ENCODE measurements at places on chromosomes 5 and 9. TPM values are rescaled to one million over a fixed set of nuclear protein-coding genes. Genes with fewer than 3 reads are reported as not detected.

RACK1 gene
- polyA plus RNA-seq: 404 TPM

IL7R gene
- not detected for polyA plus RNA-seq

SMIM33 gene
- not detected for polyA plus RNA-seq

LCN1 gene
- not detected for polyA plus RNA-seq

ZNF483 gene
- 10.0 TPM for polyA plus RNA-seq

FOXD4L6 gene
- polyA plus RNA-seq: not detected

CTNND2 gene
- polyA plus RNA-seq: 35.0 TPM

FAM81B gene
- 22.3 TPM for polyA plus RNA-seq

SELENOP gene
- 30.3 TPM for polyA plus RNA-seq

EIF4E1B gene
- polyA plus RNA-seq: not detected

FANCG gene
- polyA plus RNA-seq: 6.0 TPM

PGM5 gene
- 0.39 TPM for polyA plus RNA-seq

LPAR1 gene
- polyA plus RNA-seq: 7.2 TPM

TXN gene
- polyA plus RNA-seq: 742 TPM

UTP15 gene
- 18.1 TPM for polyA plus RNA-seq

TMEM252 gene
- polyA plus RNA-seq: not detected

WDR31 gene
- 0.24 TPM for polyA plus RNA-seq

TAS2R1 gene
- polyA plus RNA-seq: not detected

TTC16 gene
- not detected for polyA plus RNA-seq

ADAM19 gene
- polyA plus RNA-seq: 2.9 TPM

MED10 gene
- polyA plus RNA-seq: 91.3 TPM

TRAF2 gene
- 1.4 TPM for polyA plus RNA-seq

SH3RF2 gene
- polyA plus RNA-seq: not detected

CEL gene
- polyA plus RNA-seq: 0.09 TPM

TPPP gene
- 2.4 TPM for polyA plus RNA-seq

AGXT2 gene
- not detected for polyA plus RNA-seq

PDE6A gene
- polyA plus RNA-seq: not detected

CDH6 gene
- polyA plus RNA-seq: 22.3 TPM

NRG2 gene
- 0.73 TPM for polyA plus RNA-seq

SV2C gene
- polyA plus RNA-seq: 53.8 TPM

Measured in Purkinje cell (primary cell).